ENCODE measurements at places on chromosomes 2 and 18. TPM values are rescaled to one million over a fixed set of nuclear protein-coding genes. Genes with fewer than 3 reads are reported as not detected.

The MREG gene
- 0.50 TPM for total RNA-seq

The ZNF396 gene
- 0.99 TPM for total RNA-seq

The GKN2 gene
- not detected for total RNA-seq

The EFHD1 gene
- total RNA-seq = 13.3 TPM

The MTA3 gene
- 22.0 TPM for total RNA-seq

The TANC1 gene
- 54.0 TPM for total RNA-seq

The SOX11 gene
- total RNA-seq = 0.97 TPM

The CRYBA2 gene
- total RNA-seq = not detected

The DOCK10 gene
- total RNA-seq = 5.2 TPM

The SERPINB12 gene
- not detected for total RNA-seq

GRCh38 chr2:102592601-102593000, 26.8 kb upstream of the SLC9A2 start:
- H3K4me3 ChIP-seq = no peak overlapping the region
- H3K27me3 ChIP-seq = no peaks in the 10 kb centered on the region
- no peak overlapping the region for H3K27ac ChIP-seq
- no peaks in the 10 kb centered on the region for H3K36me3 ChIP-seq
- no peak for DNase-seq

- peaks cover 44% of the 10 kb centered on the region for H3K4me1 ChIP-seq
- H3K36me3 ChIP-seq = no peaks in the 10 kb centered on the region
- no peak for DNase-seq
- H3K27me3 ChIP-seq = peaks cover 10% of the 10 kb centered on the region
These were observed 1.4 kb downstream of the IHH start for GRCh38 chr2:219059375-219059724.

DNA sequence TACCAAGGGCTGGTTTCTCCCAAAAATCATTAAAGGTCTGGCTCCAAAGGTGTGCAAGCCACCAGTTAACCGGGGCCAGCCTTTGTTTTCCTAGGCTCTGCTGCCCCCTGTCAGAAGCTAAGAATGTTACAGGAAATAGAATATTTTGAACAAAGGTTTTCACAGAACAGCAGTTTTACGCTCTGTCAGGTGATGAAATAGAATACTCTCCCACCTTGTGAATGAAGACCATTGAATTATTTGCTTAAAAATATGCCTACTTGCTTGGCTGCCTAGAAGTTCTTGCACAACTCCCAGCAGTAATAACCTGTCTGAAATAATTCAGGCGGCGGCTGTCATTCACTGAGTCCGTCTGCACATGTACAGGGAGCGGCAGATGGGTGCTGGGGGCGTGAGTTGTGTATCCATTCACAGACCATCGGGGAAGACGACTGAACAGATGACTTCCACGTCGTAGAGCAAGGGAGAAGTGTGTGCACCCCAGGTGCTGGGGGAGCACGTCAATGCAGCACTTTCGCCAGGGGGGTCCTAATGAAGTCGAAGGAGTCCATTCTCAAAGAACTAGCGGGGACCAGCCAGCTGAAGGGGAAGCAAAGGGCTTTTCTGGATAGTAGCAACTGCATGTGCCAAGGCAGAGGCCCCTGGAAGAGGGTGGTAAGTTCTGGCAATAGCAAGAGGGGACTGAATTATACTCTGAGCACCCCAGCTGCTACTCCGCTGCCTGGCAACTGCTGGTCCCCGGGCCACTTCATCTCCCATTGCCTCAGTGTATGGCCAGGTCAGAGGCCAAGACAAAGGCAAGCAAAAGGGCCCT, 56.1 kb downstream of the SF3B1 start:
- H3K27me3 ChIP-seq = no peaks in the 10 kb centered on the region
- H3K27ac ChIP-seq = peak overlapping the region; percentile 27
- no peaks in the 10 kb centered on the region for H3K4me1 ChIP-seq
- DNase-seq = no peak
- H3K36me3 ChIP-seq = no peaks in the 10 kb centered on the region
- H3K4me3 ChIP-seq = peak overlapping the region; percentile 10

DNA sequence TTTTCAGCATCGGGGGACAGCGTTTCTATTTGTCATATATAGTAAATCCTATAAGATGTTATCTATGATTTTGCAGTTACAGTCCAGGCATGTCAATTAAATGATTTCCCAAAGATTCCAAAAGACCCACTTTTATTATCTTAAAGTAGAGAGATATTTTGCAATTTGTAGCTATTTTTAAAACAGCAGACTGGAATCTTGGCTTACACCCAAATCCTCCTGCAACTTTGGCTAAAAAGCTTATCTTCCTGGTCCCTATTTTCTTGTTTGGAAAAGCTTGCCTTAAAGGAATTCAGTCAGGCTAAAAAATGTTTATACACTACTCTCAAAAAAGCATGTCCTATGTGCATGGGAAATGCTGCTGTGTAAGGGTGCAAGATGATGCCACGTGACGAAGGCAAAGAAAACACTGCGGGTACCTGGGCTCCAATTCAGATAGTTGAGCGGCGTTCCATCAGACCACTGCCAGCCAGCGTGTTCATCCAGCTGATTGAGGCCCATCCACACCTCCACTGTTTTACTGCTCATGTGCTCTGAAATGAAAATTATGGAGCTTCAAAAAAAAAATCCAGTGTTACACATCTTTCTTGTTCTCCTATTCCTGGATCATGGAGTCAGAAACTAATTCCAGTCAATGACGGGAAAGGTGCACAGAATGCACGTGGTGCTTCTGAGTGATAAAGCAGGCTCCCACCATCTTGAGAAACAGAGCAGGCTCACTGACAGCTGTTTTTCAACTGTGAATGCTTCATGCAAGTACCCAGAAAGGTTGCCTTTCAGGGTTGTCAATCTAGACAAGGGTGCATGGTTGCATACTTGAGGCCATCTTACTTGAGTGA, 33.8 kb downstream of the PLA2R1 start:
- no peaks in the 10 kb centered on the region for H3K27me3 ChIP-seq
- DNase-seq = no peak
- H3K4me3 ChIP-seq = no peak overlapping the region
- no peak overlapping the region for H3K27ac ChIP-seq

DNA sequence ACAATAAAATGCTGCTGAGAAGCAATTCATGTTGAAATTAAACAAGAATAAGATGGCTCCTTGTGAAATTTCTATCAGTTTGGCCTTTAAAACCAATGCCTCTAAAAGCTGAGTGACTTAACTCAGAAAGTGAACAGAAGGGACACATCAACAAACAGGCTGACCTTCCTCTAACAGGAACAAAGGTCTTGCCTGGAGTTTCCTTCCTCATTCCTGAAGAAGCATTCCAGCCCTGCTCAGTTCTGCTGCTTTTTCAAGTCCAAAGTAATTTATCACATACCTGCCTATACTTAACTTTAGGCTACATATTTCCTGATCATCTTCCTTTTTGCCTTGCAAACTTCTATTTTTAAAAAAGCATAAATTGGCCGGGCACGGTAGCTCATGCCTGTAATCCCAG, 14.1 kb downstream of the PTRHD1 start:
- no peaks in the 10 kb centered on the region for H3K4me1 ChIP-seq
- H3K4me3 ChIP-seq = no peak overlapping the region
- no peak for DNase-seq
- H3K36me3 ChIP-seq = no peaks in the 10 kb centered on the region
- no peak overlapping the region for H3K27ac ChIP-seq

DNA sequence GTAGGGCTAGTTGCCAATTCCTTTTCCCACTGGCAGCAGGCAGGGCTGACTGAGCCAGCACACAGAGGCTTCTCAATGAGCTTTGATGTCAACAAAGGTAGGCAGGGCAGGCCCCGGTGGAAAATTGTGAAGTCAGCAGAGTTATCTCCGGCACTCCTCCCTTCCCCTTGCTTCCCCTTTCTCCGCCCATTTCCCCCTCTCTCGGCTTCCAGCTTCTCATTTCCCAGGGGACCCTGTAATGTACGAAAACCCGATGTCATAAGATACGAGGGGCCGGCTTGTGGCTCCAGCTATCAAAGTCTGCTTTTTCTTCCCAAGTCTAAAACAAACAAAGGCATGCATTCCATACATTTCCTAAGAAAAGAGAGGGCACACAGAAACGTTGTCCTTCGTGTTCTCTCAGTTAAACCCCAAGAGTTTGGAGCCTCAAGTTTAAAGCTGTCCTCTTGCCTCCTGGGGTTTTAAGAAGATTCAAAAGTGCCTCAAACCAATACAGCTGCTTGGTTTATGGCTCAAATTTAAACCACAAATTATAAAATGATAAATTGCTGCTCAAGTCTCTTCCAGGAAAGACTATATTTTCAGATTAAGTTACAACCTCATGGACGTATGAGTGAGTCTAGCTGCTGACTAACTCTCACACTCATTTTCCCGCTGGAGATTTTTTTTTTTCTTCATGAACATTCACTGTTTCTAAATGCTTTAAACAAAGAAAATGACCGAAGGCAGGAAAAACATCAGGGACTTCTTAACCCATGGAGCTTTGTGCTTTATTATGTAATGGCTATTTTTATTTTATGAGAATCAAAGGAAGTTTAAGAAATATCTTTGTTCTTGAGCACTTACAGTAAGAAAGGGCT, 27.2 kb upstream of the EML4 start:
- peak overlapping the region; percentile 19 for H3K4me3 ChIP-seq
- H3K36me3 ChIP-seq = no peaks in the 10 kb centered on the region
- peaks cover 42% of the 10 kb centered on the region for H3K4me1 ChIP-seq
- H3K27me3 ChIP-seq = no peaks in the 10 kb centered on the region
- no peak for DNase-seq
- H3K27ac ChIP-seq = peak overlapping the region; percentile 63

DNA sequence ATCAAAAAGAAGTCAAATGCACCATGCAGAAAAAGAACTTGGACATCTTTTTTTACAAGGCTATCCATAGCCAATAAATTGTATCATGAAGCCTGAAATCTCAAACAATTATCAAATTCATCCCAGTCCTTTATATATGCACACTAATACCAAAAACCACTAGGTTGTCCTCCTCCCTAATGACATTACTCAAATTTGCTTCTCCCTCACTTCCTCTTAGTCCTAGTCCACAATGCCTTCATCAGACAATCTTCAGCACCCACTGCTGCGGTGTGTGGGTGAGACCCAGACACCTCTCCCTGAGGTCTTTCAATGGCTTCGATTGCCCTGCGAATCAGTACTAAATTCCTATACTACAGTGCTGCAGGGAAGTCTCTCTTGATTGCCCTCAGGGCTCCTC, 58.1 kb downstream of the CLASP1 start:
- no peak overlapping the region for H3K4me3 ChIP-seq
- H3K27me3 ChIP-seq = no peaks in the 10 kb centered on the region
- H3K27ac ChIP-seq = no peak overlapping the region
- H3K36me3 ChIP-seq = peaks cover 4% of the 10 kb centered on the region

DNA sequence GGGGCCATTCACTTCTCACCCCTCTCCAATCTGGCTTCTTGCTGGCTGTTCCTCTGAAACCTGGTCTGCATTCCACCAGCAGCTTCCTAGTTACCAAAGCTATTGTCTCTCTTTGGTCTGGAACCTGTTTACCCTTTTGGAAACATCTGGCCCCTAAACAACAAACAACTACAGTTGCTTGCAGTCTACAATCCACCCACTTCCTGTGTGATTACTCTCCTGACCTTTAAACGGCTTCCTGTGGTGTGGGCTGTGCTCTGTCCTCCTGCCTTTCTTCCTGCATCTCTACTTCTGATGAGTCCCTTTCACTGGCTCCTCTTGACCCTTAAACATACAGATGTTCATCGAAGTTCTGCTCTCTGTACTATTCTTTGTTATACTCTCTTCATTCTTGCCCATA, 303.8 kb downstream of the TDRD15 start:
- DNase-seq = peak; percentile 50
- H3K4me3 ChIP-seq = no peak overlapping the region
- H3K36me3 ChIP-seq = no peaks in the 10 kb centered on the region
- H3K4me1 ChIP-seq = no peaks in the 10 kb centered on the region

- DNase-seq = no peak
- H3K4me1 ChIP-seq = no peaks in the 10 kb centered on the region
- H3K36me3 ChIP-seq = peaks cover 12% of the 10 kb centered on the region
- no peak overlapping the region for H3K4me3 ChIP-seq
These were observed 35.9 kb upstream of the NARS1 start for GRCh38 chr18:57657542-57657941.

DNA sequence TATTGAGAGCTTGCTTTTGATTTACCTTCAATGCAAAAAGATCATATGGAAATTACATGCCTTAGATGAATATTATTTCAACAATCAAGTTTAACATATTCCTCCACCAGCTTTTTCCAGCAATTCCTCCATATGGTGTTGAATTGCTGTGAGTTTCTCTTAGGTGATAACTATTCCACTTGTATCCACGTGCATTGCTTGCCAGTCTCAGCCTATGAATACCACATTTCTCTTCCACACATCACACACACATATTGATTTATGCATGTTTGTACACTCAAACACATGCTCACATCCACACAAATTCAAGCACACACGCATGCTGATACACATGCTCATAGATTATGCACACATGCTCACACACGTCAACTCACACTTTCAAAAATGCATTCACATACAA, 770.0 kb upstream of the LINC00305 start:
- H3K27me3 ChIP-seq = no peaks in the 10 kb centered on the region

- H3K36me3 ChIP-seq = no peaks in the 10 kb centered on the region
- no peak overlapping the region for H3K4me3 ChIP-seq
- no peaks in the 10 kb centered on the region for H3K27me3 ChIP-seq
- no peaks in the 10 kb centered on the region for H3K4me1 ChIP-seq
- no peak for DNase-seq
- H3K27ac ChIP-seq = no peak overlapping the region
These were observed 68.9 kb upstream of the CAB39 start for GRCh38 chr2:230643576-230644291.

GRCh38 chr2:126413079-126413478, 242.9 kb upstream of the GYPC start:
- H3K36me3 ChIP-seq = no peaks in the 10 kb centered on the region
- no peak overlapping the region for H3K27ac ChIP-seq
- no peak for DNase-seq
- H3K27me3 ChIP-seq = no peaks in the 10 kb centered on the region

DNA sequence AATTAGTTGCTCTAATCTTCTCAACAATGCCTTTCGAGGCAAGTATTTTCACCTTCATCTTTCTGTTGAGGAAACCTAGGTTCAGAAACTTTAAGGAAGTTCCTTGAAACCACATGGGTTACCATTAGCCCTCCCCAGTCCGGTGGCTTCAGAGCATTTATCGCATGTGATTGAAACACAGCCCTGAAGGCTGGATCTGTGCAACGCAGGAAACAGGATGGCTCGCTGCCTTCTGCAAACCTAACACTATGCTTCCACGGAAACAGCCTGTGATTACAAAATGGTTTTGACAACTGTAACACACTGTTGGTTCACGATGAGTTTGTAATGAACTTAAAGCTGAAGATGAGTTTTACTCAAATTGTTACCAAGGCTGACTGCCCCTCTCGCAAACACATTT, 68.5 kb downstream of the EPB41L3 start:
- H3K27ac ChIP-seq = no peak overlapping the region
- no peaks in the 10 kb centered on the region for H3K4me1 ChIP-seq
- H3K36me3 ChIP-seq = no peaks in the 10 kb centered on the region
- H3K4me3 ChIP-seq = no peak overlapping the region
- no peaks in the 10 kb centered on the region for H3K27me3 ChIP-seq
- no peak for DNase-seq
